Left kidney (tissue), 8 donors: ENCODE measurements at places on chromosomes 7 and 10. TPM values are rescaled to one million over a fixed set of nuclear protein-coding genes. Genes with fewer than 3 reads are reported as not detected.

Gene SLC39A12
- polyA plus RNA-seq: not detected

Gene TRIM50
- polyA plus RNA-seq: 0.32 TPM

Gene SIRT1
- polyA plus RNA-seq: 42.1 TPM

- DNase-seq: no peak
These were observed 17.0 kb downstream of the TRA2A start for GRCh38 chr7:23514755-23515154.
